ENCODE measurements at places on chromosomes 12 and 14.

DNA sequence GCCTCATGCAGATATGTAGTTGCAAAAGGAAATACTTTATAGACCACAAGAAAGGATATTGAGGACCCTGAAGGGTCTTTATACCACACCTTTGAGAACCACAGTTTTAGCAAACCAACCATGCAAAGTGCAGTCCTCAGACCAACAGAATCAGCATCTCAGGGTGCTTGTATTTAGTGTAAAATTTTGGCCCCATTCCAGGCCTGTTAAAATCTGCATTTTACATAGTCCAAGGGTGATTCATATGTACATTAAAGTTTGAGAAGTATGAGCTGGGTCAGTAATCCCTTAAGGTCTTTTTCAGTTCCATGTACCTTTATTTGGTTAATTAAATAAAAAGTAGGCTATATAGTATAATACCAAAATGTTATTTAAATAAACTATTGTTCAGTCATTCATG is 91.2 kb downstream of the WNK1 start:
- no peak for DNase-seq

- peak; percentile 17 for DNase-seq
These were observed 827.6 kb downstream of the NRXN3 start for GRCh38 chr14:78997811-78998210.

DNA sequence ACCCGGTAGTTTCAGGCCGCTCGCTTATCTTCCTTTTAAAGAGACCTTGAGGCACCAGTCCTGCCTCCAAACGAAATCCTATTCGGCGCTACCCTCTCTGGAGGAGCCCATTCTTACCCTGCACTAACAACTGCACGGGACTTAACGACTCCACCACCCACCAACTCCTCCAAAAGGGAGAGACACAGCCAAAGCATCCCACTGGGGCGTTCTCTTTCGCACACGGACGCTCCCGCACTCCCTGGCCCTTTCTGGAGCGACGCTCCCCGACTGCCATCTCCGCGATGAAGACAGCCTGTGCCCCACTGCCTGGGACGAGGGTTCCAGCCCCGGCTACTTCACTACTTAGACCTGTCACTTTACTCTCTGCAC is 650 bp downstream of the GALC start:
- no peak for DNase-seq

DNA sequence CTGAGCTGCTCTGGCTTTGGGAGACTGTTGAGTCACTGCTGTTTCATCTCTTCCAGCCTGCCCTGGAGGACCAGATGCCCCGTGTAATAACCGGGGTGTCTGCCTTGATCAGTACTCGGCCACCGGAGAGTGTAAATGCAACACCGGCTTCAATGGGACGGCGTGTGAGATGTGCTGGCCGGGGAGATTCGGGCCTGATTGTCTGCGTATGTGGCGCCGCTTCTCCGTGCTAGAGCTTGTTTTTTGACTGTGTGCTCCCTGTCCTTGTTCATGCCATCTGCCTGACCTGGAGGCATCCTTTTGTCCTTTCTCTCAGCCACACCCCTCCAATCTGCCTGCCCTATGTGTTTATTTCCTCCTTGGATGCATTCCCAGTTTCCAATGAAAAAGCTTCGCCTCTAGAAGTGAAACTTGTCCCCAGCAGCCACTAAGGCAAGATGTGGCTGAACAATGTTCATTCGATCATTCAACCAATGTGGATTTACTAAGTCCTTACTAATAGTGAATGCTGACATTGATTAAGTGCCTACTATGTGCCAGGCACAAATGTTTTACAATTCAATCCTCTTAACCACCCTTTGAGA is 98.6 kb downstream of the NT5DC3 start:
- DNase-seq, result no peak

- DNase-seq, result no peak
These were observed 5.9 kb downstream of the GSG1 start for GRCh38 chr12:13097491-13098011.

DNA sequence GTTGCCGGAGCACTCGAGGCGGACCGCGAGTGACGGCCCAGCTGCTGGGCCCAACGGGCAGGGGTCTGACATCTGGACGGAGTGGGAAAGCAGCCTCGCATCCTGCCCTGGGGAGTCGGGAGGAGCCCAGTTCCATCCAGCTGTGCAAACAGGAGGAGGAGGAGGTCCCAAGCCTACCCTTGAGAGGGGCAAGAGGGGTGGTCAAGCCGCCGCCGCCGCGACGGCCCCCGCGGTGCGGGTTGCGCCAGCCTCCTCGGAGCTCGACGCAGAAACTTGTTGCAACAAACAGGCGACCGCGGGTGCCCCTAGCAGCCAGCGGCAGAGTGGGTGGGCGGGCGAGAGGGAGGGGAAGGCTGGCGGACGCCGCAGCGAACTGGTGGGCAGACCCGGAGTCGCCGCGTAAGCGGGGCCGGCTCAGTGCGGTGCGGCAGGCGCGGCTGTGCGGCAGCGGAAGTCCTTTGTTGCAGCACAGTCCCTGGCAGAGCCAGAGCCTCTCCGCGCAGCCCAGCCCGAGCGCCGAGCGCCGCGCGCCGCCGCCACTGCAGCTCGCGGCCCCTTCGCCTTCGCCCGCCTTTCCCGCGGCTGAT is at the start of gene ZBTB1:
TSS of gene ZBTB1 (plus strand) at position 461 of the 587 bp plus-strand sequence. CDS start 16,735 bp downstream, outside the sequence.
- DNase-seq, result no peak

- DNase-seq, result no peak
These were observed 287.6 kb upstream of the E2F7 start for GRCh38 chr12:77352946-77353345.

GRCh38 chr14:99660794-99661193 is 15.9 kb downstream of the HHIPL1 start:
- DNase-seq, result no peak

DNA sequence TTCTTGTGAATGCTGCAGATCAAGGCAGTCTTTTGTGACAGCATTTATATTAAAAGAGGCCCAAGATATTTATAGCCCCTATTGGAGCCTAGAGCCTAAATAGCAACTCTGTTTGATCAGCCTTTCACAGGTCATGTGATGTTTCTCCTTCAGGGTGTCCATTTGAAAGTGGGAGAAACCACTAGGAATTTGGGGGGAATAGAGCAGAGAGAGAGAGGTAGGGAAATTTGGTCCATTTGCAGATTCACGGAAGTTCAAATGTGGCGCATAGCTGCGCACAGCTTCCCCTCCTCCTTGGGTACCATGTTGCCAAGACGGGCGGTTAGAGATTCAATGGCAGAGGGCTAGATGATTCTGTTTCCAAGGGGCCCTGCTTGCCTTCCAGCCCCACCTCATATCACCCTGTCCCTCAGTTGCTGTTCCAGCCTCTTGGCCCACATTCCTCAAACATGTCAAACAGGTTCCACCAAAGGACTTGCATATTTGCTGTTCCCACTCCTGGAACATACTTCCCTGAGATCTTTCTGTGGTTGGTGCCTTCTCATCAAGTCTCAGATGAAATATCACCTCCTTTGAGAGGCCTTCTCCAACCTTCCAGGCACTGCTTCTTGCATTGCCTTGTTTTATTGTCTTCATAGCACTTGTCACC is 220.8 kb downstream of the CHST11 start:
- DNase-seq, result no peak

Measured in NCI-H1417 treated with DMSO at 0.1 percent for 48 hours (cell line).